ENCODE measurements at places on chromosomes 2 and 18.

DNA sequence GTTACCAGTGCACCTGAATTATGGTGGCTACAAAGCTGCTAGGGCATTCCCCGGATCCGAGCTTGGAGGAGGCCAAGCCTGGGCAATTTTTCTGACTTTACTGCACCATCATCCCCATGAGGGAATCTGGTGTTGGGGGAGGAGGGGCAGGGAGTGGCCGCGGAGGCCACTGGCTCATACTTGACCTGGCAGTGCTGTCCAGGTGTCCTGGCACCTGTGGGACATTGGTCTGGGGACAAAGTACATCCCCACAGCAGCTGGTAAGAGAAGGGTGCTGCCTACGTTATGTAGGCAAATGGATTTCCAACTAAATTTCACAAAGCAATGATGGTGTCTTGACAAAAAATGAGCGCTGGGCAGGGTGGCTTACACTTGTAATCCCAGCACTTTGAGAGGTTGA, 48.3 kb downstream of the KLHL29 start:
- no peak for DNase-seq

DNA sequence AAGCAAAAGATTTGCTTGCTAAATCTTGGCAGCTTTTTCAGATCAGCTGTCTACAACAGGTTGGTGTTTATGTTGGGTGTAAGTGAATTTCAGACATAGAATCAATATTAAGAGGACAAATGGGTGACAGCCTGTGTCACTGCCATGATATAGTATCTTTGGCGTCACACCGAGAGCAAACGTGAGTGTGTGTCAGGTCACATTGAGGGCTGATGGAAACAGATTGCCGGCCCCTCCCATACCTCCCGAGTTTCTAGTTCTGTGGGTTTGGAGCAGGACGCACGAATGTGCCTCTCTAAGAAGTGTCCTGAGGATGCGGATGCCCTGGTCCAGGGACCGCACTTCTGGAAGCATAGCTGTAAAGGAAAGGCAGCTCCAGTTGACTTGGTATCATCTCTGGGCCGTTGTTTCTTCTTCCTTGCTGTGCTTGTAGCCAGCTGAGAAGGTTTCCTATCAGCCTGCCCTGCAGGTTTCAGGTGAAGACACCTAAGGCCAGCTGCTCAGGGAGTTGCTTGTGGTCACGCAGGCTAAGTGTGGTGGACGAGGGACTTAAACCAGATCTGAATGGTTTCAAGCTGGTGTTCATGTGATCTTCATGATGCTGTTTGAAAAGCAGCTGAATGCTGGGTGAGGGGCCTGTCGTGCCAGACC, 6.4 kb downstream of the AGAP1 start:
- no peak for DNase-seq

- no peak for DNase-seq
Measured at GRCh38 chr2:34408100-34408499, 809.0 kb upstream of the FAM98A start.

- no peak for DNase-seq
Measured at GRCh38 chr18:12306752-12307700, 1.0 kb upstream of the TUBB6 start.

DNA sequence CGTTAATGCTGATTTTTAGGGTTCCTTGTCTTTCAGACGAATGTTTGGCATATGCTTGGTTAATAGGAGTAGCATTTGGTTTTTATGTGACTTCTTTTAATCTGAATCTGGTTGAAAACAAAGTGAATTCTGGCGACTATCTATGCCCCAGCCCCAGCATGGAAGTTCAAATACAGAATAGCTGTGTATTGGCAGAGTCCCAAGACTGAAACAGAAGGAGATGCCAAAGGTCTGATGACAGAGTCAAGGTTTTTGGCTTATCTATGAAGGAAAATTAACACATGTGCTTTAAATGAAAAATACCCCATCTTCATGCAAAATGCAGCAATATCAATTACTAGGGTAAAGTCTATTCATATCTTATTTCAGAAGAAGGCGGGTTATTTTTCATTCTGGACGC, 734.8 kb upstream of the NXPH2 start:
- DNase-seq, result no peak

DNA sequence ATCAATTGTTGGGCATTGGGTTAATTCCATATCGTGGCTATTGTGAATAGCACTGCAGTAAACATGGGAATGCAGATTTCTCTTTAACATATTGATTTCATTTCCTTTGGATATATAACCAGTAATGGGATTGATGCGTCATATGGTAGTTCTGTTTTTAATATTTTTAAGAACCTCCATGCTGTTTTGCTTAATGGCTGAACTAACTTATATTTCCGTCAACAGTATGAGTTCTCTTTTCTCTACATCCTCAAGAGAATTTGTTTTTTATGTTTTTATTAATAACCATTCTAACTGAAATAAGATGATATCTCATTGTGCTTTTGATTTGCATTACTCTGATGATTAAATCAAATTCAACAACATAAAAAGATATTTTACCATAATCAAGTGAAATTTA, 228.5 kb upstream of the FSIP2 start:
- no peak for DNase-seq

DNA sequence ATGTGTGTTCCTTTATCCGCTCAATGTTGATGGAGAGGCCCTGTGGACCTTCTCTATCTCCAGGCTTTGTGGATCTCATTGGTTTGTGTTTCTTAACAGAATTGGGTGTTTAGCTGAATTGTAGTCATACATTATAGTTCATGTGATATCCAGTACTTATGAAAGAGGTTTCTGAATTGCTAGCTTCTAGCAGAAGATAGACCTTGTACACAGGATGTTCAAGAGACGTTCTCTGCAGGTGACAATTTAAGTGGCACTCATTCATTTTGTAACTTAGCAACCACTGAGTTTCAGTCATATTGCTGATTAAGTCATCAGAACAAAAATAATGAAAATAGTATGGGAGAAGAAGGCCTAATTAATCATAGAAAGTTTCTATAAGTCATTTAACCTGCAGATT, 279.2 kb downstream of the ALPK2 start:
- DNase-seq, result no peak

- no peak for DNase-seq
Measured at GRCh38 chr18:57534511-57534909, 52.0 kb downstream of the FECH start.

DNA sequence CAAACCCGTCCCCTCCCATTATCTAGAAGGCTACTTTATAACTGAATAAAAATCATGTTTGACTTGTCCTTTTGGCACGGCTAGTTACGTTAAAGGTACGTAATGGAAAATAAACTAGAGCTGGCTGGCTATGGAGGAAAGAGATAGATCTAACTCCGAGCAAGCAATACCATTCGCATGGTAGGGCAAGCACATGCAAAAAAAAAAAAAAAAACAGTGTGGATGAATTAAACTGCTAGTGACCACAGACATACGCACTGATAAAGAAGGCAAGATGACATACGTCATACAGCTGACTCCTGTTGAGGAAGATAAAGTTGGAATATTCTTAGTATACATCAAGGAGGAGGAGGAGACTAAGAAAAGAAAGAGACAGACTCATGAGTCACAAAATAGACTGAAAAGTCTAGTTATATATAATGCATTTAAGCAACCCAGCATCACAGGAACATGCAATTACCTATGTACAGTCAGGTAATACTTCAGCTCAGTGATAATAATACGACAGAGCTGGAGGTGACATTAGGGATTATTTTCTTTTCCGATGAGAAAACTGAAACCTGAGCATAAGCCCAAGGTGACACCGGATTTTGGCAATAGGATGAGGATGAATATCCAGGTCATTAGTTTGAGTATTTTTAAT, 37.9 kb upstream of the NARS1 start:
- no peak for DNase-seq

- DNase-seq, result no peak
Measured at GRCh38 chr2:195842932-195843331, 185.9 kb downstream of the SLC39A10 start.

GRCh38 chr2:80168037-80168436, 136.5 kb downstream of the LRRTM1 start:
- DNase-seq, result no peak

DNA sequence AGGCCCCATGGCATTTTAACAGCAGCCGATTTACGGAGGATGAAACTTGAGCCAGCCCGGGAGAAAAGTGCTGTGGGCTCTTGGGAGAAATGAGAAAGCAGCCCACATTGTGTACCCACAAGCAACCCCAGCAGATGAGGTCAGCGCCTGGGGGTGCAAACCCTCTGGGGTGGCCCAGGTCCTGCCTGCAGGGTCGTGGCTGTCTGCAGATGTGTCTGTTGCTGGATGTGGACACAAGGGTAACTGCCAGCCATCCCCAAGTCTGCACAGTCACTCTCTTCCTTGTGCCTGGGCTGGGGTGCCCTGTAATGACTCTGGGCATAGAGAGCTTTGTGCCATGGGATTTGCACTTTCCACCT, 170.8 kb downstream of the PRKCE start:
- no peak for DNase-seq

- no peak for DNase-seq
Measured at GRCh38 chr2:170703776-170704476, 11.2 kb upstream of the SP5 start.

DNA sequence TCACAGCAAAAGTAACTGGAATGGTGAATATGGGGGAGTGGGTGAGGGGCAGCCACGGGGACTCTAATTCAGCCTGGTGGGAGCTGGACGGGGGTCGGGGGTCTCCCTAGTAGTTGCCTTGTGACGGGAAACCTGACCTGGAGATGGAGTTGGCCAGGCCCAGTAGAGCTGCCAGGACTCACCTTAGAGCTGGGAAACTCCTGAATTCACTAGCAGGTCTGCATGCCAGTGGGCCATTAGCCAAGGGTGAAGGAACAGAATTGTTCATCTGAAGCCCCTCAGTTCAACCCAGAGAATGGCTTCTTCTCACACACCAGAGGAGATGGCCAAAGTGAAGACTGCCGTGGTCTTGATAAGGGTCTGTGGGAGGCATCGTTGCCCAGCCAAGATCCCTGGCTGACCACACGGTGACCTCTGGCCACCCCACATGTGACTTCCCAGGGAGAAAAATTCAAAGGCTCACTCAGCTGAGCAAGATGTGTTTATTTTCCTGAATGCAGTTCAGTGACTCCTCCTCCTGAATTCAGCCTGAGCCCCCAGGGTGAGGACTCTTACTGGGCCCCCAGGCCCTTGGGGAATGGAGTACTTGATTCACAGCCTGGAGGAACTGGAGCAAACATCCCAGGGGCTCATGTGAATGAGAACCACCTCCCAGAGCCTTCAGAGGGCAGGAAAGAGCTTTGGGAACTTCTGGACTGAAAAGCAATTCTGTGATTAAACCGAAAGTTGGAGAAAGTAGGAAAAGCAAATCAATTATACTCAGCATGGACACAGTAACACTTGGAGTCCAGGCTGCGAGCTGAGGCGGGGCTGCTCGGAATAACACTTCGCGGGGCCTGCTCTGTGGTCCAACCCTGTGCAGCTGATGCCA, 25.2 kb downstream of the MOCOS start:
- no peak for DNase-seq

GRCh38 chr2:166106431-166107015, 21.3 kb downstream of the SCN1A start:
- no peak for DNase-seq

DNA sequence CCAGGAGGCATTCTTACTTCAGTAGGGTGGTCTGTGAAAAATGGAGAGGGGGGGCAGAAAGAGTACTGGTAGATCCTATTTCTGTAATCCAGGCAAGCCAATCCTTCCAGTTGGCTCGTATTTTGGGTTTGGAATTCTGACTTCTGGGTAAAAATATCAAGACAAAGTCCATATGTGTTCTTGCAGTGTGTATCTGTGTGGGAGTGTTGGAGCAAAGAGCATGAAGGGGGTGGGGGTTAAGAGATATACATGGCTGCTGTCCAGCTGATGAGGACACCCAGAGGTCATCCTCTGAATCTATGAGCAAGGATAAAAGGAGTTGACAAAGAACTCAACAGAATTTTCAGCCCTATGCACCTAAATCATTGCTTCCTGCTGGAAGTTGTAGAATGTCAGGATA, 375.8 kb upstream of the PIK3C3 start:
- no peak for DNase-seq

DNA sequence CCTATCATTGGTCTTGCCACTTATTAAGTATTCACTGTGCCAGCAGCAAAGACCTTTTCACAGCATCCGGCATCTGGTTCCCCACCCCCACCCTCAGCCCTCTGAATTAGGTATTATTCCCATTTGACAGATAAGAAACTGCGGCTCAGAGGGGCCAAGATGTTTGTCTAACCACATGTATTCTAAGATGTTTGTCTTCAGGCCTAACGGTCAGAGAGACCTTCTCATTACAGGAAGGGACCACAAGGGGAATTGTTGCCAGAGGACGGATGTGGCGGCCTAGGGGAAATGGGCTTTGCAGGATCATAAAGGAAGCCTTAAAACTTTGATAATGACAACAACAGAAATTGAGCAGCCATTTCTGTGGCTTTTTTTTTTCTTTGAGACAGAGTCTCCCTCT, 16.6 kb downstream of the NPPC start:
- DNase-seq, result no peak

DNA sequence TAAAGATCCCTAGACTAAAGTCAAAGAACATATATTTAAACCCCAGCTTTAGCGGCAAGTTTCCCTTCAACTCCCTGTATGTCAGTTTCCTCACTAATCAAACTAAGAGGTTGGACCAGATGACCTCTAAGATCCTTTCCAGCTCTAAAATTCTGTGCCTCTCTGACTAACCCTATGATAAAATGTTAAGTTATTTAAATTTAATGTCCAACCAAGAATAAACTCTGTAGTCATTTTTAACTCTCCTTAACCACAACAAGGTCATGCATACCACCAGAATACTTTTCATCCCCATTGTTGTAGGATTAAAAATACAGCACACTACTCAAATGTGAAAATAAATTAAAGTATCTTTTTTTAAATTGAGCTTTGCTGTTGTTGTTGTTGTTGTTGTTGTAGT, 5.2 kb upstream of the PDE1A start:
- DNase-seq, result no peak

DNA sequence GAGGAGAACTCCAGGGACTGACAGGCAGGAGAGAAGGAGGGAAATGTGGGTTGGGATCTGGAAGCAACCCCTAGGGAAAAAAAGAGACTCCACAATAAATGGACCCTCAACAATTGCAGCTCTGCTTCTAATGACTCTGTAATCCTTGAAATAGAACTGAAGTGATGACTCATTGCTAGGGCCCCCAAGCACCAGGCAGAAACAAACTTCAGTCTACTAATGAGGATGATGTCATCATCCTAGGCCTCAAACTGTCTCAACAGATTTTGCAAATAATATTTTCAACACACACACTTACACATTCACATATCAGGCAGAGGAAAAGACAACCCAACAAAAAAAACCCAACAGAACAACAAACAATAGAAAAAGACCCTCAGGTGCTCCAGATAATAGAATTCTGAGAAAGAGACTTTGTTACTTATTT, 143.3 kb downstream of the HDAC4 start:
- DNase-seq, result no peak

DNA sequence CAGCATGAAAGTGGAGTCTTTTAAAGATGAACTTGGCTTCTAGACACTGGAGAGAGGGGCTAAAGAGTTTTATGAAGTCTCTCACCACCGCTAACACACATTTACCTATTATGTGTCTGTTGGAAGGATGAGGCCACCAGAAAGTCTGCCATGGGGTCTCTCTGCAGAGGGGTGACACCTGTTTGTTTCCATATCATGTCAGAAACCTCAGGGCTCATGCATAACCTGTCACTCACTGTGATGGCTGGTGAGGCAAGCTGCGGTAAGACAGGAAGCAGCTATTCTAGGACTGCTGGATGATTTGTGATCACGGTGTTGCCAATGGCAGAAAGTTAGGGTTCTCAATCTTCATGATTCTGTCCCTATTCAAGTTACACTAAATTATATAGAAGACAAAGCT, 60.8 kb upstream of the DNMT3A start:
- no peak for DNase-seq

GRCh38 chr2:234910186-234910679, 41.6 kb upstream of the SH3BP4 start:
- DNase-seq, result no peak

GRCh38 chr2:241724259-241724974, 10.0 kb upstream of the D2HGDH start:
- no peak for DNase-seq
